ENCODE measurements at places on chromosomes 6 and 20.

- DNase-seq, result no peak
Observed at GRCh38 chr6:6610031-6610591, 21.6 kb downstream of the LY86 start.

GRCh38 chr6:14635934-14636591, 518.5 kb downstream of the CD83 start:
- DNase-seq, result no peak

DNA sequence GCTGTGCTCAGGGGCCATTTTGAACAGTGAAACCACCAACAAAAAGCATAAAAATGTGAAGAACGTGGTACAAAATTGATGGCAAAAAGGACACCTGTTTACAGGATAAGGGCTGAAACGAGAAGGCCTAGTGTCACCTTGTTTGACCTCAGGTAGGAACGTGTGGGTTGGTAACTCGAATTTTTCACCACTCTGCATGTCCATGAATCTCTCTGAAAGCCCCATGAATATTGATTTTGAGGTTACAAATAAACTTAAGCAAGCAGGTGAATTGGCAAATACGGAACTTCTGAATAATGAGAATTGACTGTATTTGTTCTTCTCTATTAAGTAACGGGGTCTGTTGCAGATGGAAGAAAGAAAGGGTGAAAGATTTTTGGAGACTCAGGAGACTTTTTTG, 59.6 kb upstream of the EDN1 start:
- no peak for DNase-seq

DNA sequence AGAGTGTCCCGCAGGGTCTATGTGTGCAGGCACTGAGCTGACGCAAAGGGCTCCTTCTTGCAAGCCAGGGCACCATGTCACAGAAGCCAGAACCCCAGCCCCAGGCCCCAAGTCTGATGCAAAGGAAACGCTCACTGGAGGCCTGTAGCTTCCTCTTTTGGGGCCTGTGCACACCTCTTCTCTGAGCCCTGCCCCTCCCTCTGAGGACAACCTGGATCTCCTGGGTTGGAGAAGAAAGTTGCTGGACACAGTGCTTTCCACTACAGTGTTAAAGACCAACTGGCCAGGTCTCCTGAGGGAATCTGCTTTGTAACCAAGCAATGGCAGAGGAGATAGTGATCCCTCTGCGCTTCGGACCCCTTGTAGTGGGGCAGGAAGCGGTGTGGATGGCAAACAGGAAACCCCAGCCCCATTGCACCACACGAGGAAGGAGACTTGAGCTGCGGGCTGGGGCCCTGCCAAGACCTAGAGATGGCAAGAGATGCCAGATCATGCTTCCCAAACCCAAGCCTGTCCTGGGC, 90.0 kb downstream of the PRND start:
- peak; percentile 84 for DNase-seq

DNA sequence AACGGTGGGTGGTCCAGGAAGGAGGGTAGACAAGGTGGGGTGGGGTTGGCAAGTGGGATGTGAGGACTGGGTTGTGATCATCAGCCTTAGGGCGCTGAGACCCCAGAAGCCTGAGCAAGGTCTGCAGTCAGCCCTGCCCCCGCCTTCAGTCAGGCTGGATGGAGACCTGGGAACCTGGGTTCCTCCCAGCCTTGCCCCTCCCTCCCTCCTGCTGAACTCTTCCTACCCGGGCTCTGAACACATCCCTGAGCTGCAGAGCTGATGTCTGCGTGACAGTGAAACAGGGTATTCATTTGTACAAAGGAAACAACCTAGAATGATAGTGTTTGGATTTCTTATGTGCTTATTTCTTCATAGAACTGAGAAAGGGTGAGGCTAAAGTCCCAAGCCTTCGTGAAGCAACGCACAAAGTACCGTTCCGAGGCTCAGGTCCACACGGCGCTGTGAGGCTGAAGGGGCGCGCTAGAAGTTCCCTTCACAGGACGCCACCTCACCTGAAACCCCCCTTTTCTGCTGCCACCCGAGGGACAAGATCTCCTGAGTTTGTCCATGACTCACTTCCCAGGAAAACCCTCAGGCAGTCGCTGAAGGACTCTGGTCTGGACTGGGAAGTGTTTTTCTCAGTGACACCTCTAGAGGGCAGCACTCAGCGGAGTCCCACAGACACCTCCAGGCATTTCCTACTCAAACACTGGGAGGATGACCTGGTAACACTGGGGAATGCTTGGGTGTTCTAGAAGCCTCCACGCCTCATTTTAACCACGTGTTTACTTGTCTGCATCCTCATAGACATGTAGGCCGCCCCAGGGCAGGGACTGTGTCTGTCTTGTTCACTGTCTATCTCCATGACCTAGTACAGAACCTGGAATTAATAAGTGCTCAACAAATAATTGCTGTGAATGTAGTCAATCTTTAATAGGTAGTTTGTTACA, 1.2 kb downstream of the GSTA5 start:
- DNase-seq, result peak; percentile 42

DNA sequence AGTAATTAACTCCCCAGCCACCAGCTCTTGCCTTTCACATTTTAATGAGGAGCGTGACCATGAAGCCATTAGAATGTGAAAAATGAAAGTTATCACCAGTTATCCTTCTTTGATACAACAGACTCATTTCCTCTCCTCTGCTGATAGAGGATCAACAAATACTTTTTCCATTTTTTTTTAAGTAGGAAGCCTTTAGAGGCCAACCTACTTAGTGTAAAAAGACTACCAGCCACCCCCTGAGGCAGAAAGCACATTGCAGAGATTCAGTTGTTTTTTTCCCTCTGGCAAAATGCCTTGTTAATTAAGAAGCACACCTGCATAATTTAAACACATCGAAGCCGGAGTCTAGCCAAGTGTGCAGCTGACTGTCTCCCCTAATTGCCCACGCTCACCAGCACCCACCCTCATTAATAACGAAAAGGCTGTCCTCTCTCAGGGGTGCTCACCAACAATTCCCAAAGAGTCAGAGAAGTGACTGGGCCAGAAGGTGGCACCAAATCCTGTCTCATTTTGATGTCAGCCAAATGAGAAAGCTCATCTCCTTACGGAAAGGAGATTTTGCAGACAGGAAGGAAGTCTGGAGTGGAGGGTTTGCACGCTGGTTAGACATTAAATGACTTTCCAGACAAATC, 60.9 kb upstream of the MC3R start:
- no peak for DNase-seq

GRCh38 chr20:61127311-61128039, 124.6 kb upstream of the CDH4 start:
- DNase-seq, result no peak

GRCh38 chr6:104591573-104592334, 268.0 kb downstream of the HACE1 start:
- DNase-seq, result no peak

DNA sequence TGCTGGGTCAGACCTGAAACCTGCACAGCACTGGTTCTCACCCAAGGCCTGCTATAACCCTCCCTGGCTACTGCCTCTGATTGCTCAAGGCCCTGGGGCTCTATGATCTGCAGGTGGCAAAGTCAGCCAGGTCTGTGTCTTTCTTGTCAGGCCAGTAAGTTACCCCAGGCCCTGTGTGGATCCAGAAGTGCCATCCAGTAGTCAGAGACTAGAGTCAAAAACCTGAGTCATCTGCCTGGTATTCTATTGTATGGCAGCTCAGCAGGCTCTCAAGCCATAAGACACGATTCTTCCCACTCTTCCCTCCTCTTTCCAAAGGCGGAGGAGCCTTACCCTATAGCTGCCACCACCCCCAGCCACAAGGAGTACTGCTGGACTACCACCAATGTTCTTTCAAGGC, 593.0 kb downstream of the FRK start:
- no peak for DNase-seq

- peak; percentile 25 for DNase-seq
Observed at GRCh38 chr20:64151633-64152530, 12.4 kb upstream of the MYT1 start.

- no peak for DNase-seq
Observed at GRCh38 chr6:20840675-20841074, 306.4 kb downstream of the CDKAL1 start.

GRCh38 chr6:165568326-165568725, 94.7 kb downstream of the PDE10A start:
- DNase-seq, result no peak

- no peak for DNase-seq
Observed at GRCh38 chr6:36716476-36717093, 19.0 kb downstream of the RAB44 start.

GRCh38 chr6:53424300-53424699, 75.5 kb upstream of the ELOVL5 start:
- no peak for DNase-seq

Data from lower lobe of right lung (tissue), 2 donors.